ENCODE measurements at places on chromosomes 7 and 10. TPM values are rescaled to one million over a fixed set of nuclear protein-coding genes. Genes with fewer than 3 reads are reported as not detected.

NPY4R2 gene
- 1.6 TPM for total RNA-seq

SLC16A12 gene
- total RNA-seq, result 3.9 TPM

SCIN gene
- total RNA-seq, result 9.9 TPM

SLC13A1 gene
- not detected for total RNA-seq

TMEM196 gene
- 28.6 TPM for total RNA-seq

IKZF1 gene
- total RNA-seq, result 3.7 TPM

PMS2 gene
- 33.9 TPM for total RNA-seq

STEAP1 gene
- 1.2 TPM for total RNA-seq

FFAR4 gene
- 1.2 TPM for total RNA-seq

ITPRID1 gene
- total RNA-seq, result 0.23 TPM

POMZP3 gene
- total RNA-seq, result 5.1 TPM

DKK1 gene
- total RNA-seq, result 5.3 TPM

TAS2R4 gene
- total RNA-seq, result 4.4 TPM

DNAJC12 gene
- 25.6 TPM for total RNA-seq

CUL1 gene
- 56.7 TPM for total RNA-seq
